Activated T-helper 1 cell treated with anti-CD3 and anti-CD28 coated beads, Interleukin-2, amount 50 U/mL, for 16 hours (primary cell): ENCODE measurements at places on chromosomes 7 and 10.

DNA sequence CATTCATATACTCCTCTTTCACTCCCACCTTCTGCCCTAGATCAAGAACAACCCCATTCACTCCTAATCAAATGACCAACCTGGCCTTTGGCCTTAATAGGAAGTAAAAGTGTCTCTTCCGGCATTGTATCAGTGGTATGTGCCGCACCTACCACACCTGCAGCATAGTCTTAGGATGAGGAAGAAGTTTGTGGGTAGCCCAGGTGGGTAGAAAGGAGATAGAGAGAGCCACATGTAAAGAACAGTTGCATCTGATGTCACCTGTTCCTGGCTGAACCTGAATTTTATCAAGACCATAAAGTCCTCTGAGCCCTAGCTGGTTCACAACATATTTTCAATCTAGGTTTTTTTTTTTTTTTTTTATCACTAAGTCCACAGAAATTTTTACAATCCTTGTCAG lies 55.5 kb upstream of the PTPN12 start:
- DNase-seq, result no peak

DNA sequence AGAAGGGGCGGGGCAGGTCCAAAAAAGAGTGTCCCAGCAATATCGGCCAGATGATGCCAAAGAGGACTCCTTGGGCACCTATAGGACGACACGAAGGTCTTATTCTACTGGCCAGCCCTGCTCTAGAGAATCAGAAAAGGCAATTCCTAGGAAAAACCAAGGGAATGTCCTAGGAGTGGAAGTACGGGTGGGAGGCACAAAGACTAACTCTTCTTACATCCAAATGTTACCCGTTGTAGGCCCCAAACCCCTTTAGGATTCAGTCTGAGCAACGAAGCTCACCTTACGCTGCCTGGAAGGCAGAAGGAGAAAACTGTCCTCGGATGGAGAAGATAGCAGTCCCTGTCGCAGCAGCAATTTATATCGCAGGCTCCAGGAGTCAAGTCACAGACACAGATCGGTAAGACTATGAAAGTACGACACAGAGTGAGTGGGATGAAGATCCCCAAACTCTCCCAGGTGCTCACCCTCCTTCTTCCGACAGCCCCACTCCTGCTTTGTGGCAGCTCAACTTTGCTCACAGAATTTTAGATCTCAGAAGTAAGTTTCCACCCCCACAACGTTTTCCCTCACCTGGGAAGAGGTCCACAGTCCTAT lies 558 bp downstream of the TCTN3 start:
- no peak for DNase-seq

DNA sequence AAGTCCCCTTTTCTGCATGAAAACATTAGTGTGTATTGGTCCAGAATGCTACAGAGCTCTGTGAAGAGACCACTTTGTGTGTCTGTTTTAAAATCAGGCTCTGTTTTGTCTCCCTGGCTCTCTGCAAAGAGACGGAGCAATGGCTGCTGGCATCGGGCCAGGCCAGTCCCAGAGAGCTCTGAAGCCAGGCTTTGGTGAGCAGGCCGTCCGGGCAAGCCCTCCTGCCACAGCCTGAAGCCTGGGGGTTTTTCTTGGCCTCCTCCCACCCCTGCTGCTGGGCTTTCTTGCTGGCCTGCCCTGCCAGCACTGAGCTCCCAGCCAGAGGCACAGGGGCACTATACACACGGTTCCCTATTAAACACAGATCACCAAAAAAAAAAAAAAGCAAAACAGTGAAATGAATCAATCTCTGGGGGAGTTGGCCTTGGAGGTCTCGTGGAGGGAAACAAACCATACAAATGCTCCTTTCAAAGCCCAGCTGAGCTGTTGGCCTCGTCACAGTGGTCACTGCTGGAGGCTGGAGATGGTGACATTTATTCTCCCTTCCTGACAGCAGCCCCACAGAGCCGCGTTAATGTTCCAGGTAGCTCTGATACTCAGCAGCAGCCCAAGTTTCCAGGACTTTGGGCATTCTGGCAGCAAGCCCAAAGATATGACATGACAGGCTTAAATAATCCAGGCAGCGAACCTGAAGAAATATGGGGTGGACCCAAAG lies 237.2 kb downstream of the TCF7L2 start:
- DNase-seq, result no peak

DNA sequence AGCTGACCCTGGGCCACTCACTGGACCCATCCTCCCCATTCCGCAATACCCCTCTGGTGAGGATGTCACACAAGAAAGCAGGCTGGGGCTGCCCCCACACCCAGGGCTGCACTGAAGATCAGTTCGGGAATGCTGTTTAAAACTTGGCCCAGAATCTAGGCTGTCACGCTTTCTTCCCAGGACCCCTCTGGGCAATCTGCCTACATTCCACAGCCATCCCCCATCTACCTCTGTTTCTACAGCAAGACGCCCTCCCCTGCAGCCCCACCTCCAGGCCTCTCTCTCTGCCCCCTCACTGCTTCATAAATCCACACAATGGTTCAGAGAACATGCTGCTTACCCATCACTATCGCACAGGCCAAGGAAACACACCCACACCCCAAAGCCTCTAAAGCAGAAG lies 36.1 kb downstream of the XPNPEP1 start:
- DNase-seq, result no peak

GRCh38 chr10:21700474-21700873 lies 166.4 kb downstream of the MLLT10 start:
- DNase-seq, result no peak

DNA sequence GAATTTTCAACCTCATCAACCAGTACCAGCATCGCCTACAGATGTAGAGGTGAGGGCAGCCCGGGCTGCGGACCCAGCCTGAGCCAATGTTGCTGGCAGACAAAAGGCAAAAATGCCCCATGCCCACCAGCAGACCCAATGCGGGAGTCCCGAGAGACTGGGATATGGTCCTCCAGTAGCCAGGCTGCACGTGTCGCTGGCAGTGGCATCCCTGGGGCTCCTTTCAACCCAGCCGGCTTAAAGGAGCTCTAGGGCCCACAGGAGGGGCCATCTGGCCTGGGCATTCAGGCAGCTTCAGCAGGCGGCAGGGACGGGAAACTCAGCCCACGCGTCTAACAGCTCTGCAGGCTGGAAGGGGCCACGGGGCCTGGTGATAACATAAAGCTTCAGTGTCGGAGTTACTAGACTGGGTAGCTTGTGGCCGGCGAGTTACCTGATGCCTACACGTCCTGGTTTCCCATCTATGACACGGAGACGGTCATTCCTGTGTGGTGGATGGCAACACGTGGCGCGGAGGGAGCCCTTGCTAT lies 70.7 kb downstream of the PROSER2 start:
- no peak for DNase-seq
